ENCODE measurements at places on chromosomes 16 and 17.
A peak's percentile ranks its signal among the peaks of the same experiment; 100 is the strongest.

GRCh38 chr17:80586846-80587228 lies 42.2 kb downstream of the RPTOR start:
- DNase-seq, result no peak

DNA sequence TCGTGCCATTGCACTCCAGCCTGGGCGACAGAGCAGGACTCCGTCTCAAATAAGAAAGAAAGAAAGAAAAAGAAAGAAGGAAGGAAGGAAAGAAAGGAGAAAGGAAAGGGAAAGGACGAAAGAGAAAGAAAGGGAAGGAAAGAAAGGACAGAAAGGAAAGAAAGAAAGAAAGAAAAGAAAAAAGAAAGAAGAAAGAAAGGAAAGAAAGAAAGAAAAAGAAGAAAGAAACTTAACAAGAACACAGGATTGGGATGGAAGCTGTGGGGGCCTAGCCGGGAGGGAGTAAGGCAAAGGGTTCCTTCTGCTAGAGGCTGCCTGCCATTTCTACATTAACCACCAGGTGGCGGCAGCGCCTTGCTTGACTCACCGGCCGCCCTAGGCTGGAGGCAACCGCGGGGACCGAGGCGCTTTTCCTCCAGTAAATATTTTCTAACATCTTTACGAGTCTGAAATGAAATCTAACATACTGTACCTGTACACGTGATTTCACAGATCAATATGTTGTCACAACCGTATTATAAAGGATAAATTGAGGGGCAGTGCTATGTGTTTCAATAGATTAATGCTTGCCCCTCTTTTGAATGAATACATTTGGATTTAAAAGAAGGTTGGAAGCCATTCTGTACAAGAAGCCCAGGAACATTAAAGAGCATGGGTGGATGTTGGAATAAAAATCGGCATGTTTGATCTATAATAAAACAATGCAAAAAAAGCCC lies 6.1 kb downstream of the GJD3 start:
- peak; percentile 87 for DNase-seq

DNA sequence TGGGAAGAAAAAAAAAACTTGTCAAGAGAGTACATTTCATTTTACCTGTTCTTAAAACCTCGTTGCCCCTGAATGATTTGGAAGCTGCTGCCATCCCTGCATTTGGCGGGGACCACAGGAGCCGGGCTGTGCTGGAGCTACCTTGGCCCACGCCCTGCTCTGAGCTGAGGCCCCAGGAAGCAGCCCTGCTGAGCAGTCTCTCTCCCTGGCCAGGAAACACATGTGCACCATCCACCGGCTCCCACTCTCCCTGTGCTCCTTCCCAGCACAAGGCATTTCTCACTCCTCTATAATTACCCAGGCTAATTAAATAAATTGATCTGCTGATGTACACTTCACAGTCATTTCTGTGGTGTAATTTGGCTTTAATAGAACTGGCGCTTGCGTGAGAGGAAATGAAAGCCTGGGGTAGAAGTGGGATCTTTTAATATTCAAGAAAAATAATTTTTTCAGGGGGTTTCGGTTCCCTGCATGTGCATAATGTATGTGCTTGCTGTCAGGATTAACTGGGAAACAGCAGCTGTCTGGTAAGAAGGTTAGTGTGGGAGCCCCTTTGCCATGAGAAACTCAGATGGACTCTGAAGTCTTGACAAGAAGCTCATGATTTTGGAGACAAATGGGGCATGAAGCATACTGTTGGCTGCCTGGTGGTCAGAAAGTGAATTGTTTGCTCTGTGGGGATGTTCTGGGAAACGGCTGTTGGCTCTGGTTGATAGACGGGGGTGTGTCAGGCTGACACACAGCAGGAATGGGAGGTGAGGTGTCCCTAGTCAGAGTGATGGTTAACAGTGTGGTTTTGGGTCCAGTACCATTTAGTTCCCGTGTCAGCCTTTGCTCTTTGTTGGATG lies 252.3 kb upstream of the EEF2KMT start:
- DNase-seq, result no peak

DNA sequence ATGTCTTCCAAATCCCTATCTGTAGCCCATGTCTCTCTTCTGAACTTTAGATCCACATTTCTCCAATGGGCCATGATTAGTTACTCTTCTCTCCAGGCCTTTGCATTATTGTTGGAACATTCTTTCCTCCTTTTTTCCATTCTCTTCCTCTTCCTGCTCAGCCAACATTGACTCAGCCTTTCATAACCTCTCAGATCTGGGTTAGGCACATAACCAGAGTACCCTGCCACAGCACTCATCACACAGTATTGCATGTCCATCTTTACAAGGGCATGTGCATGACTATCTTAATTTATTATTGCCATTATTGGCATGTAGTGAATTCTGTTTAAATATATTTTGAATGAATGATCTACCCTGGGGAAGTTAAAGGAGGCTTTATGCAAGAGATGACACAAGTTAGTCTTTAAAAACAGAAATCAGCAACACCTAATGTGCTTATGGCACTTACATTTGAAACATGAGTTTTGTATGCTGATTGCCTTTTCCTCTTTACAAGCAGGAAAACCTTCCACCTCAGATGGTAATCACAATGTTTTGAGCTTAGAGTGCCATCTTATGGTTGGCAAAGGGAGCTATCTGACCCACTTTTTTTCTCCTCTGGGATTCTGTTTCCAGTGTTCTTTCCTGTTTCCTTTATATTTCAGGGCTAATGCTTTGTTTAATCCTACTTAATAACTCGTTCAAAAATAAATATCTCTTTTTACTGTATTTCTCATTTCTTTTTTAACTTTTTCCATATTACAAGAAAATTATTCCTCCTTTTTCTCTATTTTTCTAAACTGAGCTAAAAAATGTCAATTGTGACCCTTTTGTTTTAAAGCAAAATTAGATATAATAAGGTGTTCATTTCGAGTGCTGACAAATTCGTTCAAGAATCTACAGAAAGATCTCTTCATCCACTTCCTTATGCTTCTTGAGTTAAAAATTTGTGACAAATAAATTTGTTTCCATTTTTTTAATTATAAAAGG lies 151.0 kb upstream of the RBL2 start:
- no peak for DNase-seq

- no peak for DNase-seq
These were observed 997.6 kb upstream of the RBFOX1 start for GRCh38 chr16:6335072-6335471.

- peak; percentile 14 for DNase-seq
These were observed 254.6 kb downstream of the HS3ST3A1 start for GRCh38 chr17:13346996-13347762.

DNA sequence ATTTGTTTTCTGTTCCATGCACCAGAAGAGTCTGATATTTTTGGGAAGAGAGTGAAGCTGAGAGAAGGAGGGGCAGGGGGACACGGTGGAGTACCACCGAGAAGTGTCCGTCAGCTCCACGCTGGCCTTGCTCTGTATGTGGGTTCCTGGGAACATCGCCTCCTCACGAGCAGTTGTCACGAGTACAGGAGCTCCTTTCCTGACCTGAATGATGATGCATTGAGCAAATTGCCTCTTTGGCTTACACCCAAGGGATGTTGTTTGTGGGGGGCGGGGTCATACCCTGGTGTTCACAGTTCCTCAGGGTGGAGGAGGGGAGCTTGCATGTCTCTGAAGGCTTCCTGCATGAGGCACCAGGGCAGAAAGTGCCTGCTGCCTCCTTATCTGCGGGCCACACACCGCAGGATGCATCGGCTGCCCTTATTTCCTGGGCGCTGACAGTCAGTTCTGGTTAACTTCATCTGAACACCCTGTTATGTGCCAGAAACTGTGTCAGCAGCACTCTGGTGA lies 36.2 kb downstream of the RGS9 start:
- peak; percentile 44 for DNase-seq

DNA sequence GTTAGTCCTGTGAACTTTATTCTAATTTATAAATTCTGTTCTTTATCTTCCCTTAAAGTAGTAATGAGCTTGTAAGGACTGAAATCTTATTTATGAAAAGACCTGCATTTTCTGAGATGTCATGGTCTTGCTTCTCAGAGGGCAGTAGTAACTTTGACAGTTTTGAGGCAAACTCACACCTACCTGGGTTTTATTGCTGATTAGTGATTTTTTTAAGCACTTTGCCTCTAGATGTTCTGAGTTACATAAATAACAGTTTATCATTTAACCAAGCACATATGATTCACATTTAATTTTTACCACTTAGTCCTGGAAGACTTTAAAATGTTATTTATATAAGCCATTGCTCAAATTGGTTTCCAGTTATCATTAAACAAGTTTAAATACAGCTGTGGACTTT lies 10.7 kb downstream of the DUSP14 start:
- no peak for DNase-seq

GRCh38 chr17:2468270-2468669 lies 43.4 kb downstream of the METTL16 start:
- DNase-seq, result no peak

- no peak for DNase-seq
These were observed 8.7 kb downstream of the THRA start for GRCh38 chr17:40071313-40072039.

- DNase-seq, result no peak
These were observed 63.3 kb downstream of the PECAM1 start for GRCh38 chr17:64327201-64327930.

Data from stimulated activated CD4-positive, alpha-beta T cell treated with anti-CD3 and anti-CD28 coated beads, Interleukin-12 subunit alpha, Interleukin-12 subunit beta, amount 100 ng/mL, for 48 hours (primary cell).